Psoas muscle (tissue), 8 donors: ENCODE measurements at places on chromosomes 13 and 19. TPM values are rescaled to one million over a fixed set of nuclear protein-coding genes. Genes with fewer than 3 reads are reported as not detected.
A peak's percentile ranks its signal among the peaks of the same experiment; 100 is the strongest.

The CACTIN gene
- polyA plus RNA-seq: 20.5 TPM

The GIPR gene
- polyA plus RNA-seq: under 0.01 TPM

- peak; percentile 34 for DNase-seq
Measured at GRCh38 chr13:98143601-98144026, 720 bp downstream of the FARP1 start.

DNA sequence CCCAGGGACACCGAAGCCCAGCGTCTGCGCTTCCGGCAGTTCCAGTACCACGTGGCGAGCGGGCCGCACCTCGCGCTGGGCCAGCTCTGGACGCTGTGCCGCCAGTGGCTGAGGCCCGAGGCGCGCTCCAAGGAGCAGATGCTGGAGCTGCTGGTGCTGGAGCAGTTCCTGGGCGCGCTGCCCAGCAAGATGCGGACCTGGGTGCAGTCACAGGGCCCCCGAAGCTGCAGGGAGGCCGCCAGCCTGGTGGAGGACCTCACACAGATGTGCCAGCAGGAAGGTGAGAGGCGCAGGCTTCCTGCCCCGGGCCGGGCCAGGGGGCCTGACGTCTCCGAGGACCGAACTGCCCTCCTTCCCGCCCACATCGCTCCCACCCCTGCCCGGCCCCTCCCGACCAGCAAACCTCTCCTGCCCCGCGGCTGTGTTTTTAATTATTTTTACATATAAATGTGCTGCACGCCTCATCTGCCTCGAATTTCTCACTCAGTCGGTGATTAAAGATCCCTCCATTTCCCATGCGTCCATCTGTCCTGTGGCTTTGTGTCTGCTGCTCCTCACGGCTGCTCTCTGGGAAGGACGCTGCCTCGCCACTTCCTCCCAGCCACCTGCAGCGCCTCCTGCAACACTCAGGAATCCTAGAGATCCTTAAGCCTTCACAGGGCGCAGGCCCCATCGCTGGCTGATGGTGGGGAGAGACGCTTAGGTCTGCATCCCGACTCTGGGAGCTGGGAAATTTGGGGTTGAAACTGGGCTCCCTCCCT lies 4.3 kb downstream of the ZSCAN1 start:
- no peak for DNase-seq

GRCh38 chr13:87999240-87999700 lies 328.1 kb downstream of the SLITRK5 start:
- no peak for DNase-seq

DNA sequence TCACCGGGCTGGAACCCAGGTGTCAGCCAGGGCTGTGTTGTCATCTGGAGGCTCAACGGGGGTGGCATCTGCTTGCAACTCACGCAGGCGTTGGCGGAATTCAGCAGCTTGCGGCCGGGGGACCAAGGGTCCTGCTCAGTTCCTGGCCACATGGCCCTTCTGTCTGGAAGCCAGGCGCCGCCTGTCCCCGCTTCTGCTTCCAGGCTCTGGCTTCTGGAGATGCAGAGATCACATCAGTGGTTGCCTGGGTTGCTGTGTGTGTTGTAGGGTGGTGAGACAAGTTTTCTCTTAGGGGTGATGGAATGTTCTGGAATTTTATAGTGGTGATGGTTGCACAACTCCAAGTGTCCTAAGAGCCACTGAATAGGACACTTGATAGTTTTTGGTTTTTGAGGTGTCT lies 5.0 kb downstream of the ADAT3 start:
- no peak for DNase-seq
